ENCODE measurements at places on chromosomes 1 and 21. TPM values are rescaled to one million over a fixed set of nuclear protein-coding genes. Genes with fewer than 3 reads are reported as not detected.

OPRD1 gene
- not detected for total RNA-seq

SYPL2 gene
- 2.3 TPM for total RNA-seq

DNA sequence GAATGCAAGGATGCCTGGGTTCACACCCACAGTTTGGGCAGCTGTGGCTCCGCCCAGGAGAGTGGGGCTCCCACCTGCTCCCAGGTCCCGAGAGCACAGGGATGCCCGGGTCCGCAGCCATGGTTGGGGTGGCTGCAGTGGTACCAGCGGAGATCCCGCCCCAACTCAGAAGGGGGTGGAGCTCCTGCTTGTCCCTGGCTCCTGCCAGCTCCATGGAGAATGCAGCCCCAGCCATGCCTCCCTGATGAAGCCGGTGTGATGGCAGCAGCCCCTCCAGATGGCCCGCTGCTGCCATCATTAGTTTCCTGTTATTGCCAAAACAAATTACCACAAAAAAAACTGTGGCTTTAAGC is 113.1 kb upstream of the RUNX3 start:
- DNase-seq, result no peak

DNA sequence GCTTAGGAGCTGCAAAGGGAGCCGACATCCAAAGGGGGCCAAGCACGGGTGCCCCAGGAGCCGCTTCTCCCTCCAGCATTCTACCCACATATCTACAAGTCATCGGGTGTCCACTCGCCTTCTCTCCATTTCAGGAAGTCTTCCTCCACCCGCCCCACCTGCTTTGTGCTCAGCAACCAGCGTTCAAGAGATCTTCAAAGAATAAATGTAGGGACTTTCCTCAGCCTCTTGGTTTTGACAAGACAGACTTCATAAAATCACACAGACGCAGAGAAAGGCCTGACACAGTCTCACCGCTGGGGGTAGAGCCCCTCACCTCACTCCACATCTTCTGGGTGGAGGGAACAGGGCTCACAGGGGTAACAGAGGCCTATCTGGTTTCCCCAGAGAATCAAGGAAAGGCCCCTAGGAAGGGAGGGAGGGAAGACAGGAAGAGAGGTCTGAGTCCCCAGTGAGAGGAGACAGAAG is 49.5 kb downstream of the SSBP3 start:
- DNase-seq, result no peak

DNA sequence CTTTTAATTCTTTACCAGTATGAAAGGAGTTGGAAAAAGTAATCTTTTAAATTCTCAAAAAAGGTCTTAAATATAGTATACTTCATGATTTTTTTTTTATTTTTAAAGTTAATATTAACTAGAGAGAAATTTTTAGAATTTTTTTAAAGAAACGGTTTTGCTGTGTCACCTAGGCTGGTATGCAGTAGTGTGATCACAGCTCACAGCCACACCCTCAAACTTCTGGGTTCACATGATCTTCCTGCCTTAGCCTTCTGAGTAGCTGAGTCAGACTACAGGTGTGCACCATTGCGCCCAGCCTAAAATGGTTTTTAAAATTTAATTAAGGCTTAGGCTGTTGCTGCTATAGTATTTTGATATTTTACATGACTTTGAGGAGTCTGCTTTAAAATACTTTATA is 52.4 kb downstream of the TLCD4 start:
- DNase-seq, result no peak

GRCh38 chr1:246528933-246529731 is 22.1 kb upstream of the SMYD3 start:
- no peak for DNase-seq
